ENCODE measurements at places on chromosomes 3 and 15.

DNA sequence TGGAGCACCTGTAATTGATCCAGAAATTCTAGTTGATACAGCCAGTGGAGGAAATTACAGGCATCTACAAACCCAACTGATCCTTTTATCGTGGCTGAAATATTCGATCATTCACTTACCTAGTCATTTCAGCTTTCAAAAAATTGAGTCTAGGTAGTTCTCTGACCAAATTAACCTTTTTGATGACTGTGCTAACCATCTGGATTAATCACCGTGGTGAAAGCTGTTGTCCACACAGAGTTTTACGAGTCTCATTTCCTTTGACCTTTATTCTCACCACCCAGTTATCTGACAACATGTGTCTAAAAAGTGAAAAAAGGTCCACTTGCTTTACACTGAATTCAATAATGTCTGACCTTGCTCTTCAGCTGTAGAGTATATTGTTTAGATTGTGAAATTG, 354.3 kb downstream of the AGBL1 start:
- DNase-seq: no peak

- DNase-seq: peak; percentile 71
These were observed 49.8 kb downstream of the DCLK3 start for GRCh38 chr3:36714343-36715086.

DNA sequence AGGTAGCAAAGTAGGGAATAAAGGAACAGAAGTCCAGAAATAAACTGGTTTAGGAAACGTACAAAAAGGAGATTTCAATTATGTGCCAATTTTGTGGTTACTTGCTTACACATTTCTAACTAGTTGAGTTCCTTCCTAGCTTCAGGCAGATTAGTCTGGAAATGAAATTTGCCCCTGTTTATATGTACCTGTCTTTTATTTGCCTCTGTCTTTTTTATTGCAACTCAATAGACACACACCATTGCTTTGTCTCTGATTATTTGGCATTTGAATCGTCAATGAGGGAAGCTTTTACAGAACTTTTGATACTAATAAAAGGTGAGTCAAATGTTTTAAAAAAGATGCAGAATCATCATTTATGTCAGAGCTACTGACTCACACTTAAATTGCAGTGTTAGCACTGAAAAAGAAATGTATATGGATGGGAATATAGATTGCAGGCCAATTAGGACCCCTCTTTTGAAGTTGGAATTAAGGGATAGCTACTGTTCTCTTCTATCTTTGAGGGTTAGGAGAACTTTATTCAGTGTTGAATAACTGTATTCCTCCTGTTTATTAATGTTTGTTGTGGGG, 60.5 kb downstream of the TRAK1 start:
- no peak for DNase-seq

DNA sequence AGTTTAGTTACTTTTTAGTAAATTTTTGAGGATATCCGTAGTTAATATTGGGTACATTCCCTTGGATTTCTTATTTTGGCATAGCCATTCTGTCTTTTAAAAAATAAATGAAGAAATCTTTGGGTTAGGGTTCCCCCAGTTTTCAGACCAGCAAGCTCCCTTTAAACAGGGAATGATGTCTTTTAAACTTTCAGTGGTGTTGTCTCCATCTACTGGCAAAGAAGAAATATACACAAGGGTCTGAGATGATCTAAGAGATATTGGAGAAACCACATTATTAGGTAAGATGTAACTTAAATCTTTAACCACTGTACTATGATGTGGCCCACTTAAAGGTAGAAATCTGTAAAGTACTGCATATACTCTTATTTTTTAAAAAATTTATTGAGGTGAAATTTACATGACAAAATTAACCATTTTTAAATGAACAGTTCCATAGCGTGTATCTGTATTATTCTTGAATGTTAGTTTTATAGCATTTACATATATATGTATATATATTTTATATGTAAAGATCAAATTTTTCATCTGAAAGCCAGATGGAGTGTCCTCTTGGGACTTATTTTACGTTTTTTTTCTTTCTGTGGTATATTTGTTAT, 35.1 kb upstream of the EIF3J start:
- peak; percentile 16 for DNase-seq

DNA sequence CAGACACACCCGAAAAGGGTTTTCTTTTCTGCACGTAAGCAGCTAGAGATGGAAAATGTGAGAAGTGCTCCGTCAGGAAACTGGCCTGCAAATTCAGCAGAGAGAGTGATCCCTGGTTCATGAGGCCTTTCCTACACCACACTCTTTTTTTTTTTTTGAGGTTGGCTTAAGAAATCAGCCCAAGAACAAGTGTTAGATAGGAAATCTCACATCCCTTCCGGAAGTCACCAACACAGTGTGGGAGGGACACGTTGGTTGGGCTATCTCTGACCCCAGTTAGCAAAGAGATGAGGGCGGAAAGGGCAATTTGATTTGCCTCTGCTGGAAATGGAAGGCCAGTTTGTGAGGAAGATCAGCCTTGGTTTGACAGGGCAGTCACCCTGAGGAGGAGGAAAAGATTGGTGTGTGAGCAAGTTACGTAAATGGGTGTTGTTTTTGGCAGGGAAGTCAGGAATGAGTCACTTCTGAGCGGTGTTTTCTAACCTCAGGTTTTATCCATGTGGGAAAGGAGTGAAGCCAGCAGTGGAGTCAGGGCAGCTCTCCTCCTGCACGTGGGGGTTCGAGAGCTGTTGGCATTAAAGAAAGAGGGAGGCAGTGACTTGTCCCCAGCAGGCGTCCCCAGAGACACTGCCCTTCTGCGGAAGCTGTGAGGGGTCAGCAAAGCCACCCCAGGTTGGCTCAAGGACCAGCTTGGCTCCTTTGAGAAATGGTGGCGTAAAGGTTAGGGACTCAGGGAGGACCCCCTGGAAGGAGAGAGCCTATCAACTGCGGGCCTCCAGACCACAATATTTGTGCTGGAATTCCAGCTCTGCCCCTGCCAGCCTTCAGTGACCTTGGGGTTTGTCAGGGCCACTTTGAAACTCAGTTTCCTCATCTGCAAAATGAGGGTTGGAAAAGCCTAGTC, 237.6 kb upstream of the BHLHE40 start:
- peak; percentile 94 for DNase-seq

DNA sequence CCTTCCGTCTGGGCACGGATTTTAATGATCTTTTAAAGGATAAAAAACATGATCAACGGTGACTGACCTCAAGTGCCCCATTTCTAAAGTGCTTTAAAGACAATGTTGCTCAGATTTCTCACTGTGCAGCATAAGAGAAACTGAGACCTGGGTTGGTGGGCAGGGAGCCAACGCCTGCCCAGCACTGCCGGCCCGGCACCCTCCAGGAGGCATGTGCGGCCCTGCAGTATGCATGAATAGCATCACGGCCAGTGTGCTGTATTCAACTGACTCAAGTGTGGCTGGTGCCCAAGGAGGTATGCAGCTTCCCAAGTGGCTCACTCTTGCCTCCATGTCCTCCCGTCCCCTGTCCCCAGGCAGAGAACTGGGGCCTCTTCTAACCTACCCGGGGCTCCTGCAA, 30.3 kb downstream of the SEC61A1 start:
- DNase-seq: no peak

- DNase-seq: no peak
These were observed 229.0 kb downstream of the GAP43 start for GRCh38 chr3:115852278-115852677.

DNA sequence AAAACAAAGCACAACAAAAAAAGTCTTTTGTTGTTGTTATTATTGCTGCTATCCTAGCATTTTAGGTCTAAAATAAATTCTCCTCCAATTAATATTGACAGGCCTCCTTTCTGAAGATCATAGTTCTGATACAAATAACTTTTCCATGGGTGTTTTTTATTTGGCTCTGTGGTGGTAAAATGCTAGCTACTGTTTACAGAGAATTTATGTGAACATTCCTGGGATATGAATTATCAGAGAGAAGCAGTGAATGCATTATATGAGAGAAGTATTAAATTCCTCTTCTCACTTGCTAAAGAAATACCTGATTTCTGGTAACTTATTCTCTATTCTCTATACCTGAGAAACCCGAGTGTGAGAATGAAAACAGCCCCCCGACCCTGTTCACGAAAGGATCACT, 57.5 kb upstream of the TMCO5A start:
- no peak for DNase-seq

DNA sequence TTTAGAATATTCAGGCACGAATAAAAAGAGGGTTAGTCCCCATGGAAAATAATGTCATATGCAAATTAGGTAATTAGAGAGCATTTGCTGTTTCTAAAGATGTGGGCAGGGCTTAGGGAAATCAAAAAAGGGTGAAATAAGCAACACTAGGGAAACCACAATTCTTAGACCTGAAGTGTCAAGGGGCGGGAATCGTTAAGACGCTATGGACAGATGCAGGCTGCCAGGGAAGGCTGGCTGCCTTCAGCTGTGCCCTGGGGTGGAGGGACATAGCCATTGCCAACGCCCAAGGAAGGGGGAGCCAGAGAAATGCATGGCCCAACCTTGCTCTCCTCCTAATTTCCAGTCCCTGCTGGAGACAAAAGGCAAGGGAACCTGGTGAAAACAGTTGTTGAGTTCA, 141.7 kb upstream of the PROK2 start:
- no peak for DNase-seq

DNA sequence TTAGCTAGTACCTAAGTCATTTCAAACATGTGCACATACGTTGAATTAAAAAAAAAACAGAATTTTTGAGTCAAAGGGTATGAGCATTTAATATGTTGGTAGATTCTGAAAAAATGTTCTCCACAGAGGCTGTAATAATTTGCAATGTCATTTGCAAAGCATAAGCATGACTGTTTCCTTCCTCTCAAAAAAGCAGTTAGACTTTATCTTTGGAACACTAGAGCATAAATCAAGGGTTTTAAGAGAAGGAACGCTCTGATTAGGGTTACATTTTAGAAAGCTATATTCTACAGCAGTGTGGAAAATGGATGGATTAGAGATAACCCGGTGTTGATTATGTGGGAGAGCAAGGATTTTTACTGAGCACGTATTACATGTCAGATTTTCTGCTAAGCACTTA, 193.7 kb downstream of the WDR72 start:
- no peak for DNase-seq

GRCh38 chr15:34890424-34890823, 79.1 kb downstream of the AQR start:
- no peak for DNase-seq

- no peak for DNase-seq
These were observed 182.4 kb downstream of the SHQ1 start for GRCh38 chr3:72665701-72666446.

GRCh38 chr3:102916532-102916931, 481.7 kb downstream of the ZPLD1 start:
- DNase-seq: no peak

GRCh38 chr15:40239693-40240618, 1.1 kb downstream of the PAK6 start:
- no peak for DNase-seq

DNA sequence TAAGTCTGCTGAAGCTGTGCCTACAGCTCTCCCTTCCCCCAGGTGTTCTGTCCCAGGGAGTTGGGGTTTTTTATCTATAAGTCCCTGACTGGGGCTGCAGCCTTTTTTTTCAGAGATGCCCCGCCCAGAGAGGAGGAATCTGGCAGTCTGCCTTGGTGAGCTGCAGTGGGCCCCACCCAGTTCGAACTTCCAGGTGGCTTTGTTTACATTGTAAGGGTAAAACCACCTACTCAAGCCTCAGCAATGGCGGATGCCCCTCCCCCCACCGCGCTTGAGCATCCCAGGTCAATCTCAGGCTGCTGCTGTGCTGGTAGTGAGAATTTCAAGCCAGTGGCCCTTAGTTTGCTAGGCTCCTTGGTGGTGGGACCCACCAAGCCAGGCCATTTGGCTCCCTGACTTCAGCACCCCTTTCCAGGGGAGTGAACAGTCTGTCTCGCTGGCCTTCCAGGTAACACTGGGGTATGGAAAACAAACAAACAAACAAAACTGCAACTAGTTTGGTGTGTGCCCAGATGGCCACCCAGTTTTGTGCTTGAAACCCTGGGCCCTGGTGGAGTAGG, 189.4 kb downstream of the MFSD1 start:
- no peak for DNase-seq

DNA sequence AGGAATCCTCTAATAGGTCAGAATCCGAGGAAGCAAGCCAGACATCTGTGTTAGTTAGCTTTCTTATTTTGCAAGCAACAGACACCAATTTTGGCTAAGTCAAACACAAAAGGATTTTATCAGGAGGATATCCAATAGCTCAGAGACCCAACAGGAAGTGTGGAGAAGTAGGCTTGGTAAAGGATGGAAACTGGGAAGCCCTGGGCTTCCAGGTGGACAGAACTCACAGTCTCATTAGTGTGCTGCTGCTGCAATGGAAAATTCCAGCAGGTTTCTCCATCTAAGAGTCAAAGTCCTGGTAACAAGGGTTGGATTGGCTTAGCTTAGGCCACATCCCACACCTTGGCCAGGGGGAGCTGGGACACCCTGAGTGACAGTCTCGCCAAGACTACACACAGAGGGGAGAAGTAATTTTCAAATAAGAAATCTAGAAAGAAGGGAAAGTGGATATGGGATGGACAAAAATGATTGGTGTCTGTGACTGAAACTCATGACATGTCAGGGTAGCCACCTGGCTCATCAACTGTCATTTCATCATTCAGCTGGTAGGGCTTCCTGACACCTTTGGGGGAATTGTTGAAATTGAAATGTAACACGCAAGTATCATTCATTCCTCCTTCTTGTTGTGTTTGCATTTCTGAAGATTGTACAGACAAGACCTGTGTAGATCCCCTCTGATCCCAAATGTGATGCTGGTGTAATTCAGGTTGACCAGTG, 158.6 kb downstream of the THSD4 start:
- no peak for DNase-seq

- DNase-seq: no peak
These were observed 340.2 kb upstream of the CBLB start for GRCh38 chr3:106208967-106209366.

DNA sequence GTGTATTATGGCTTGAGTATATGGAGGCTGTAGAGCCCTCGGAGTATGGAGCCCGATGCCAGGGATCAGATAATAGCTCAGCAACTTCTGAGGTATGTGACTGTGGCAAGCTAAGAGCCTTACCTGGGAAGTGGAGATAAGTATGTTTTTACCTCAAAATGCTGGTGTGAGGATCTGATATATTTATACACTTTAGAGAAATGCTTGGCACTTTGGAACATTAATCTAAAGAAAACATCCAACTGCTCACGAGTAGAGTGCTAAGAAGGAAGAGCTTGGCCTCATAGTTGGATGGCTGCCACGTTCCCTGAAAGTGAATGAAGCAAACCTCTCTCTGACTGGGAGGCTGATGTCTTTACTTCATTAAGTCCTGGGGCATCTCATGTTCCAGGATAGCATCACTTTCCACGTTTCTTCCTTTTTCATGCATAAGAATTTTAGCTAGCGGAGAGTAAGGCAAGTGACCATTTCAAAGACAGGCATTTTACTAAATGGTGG, 58.9 kb upstream of the GOLGA8J start:
- DNase-seq: no peak
